Effector memory CD8-positive, alpha-beta T cell (primary cell): ENCODE measurements at places on chromosomes 12 and 14.
A peak's percentile ranks its signal among the peaks of the same experiment; 100 is the strongest.

DNA sequence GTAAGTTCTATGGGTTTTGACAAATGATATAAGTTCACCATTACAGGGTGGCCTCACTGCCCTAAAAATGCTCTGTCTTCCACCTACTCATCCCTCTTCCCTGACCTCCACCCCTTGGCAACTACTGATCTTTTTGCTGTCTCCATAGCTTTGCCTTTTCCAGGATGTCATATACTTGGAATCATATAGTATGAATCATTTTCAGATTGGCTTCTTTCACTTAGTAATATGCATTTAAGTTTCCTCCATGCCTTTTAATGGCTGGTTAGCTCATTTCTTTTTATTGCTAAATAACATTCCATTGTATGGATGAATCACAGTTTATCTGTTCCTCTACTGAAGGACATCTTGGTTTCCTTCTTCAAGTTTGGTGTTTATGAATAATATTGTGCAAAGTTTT lies 14.0 kb upstream of the PEX5 start:
- no peak for DNase-seq

DNA sequence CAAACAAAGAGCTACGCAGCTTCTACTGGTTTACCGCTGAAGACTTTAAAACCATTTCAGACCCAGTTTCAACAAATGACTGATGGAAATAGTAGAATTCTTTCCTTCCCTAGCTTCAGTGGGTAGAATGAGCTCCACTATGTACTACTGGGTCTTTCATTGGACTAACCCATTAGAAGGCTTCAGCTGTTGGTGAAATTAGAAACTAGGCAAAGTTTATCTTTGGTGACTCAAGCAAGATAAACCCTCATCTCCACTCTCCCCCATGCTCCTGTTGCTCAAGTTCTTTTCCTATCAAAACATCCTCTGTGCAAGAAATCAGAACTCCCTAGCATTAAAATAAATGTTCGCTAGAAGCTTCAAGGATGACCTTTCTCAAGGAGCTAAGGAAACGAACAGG lies 159.2 kb downstream of the PAWR start:
- DNase-seq, result no peak

- DNase-seq, result no peak
These were observed 28.2 kb downstream of the G2E3 start for GRCh38 chr14:30587141-30587540.

DNA sequence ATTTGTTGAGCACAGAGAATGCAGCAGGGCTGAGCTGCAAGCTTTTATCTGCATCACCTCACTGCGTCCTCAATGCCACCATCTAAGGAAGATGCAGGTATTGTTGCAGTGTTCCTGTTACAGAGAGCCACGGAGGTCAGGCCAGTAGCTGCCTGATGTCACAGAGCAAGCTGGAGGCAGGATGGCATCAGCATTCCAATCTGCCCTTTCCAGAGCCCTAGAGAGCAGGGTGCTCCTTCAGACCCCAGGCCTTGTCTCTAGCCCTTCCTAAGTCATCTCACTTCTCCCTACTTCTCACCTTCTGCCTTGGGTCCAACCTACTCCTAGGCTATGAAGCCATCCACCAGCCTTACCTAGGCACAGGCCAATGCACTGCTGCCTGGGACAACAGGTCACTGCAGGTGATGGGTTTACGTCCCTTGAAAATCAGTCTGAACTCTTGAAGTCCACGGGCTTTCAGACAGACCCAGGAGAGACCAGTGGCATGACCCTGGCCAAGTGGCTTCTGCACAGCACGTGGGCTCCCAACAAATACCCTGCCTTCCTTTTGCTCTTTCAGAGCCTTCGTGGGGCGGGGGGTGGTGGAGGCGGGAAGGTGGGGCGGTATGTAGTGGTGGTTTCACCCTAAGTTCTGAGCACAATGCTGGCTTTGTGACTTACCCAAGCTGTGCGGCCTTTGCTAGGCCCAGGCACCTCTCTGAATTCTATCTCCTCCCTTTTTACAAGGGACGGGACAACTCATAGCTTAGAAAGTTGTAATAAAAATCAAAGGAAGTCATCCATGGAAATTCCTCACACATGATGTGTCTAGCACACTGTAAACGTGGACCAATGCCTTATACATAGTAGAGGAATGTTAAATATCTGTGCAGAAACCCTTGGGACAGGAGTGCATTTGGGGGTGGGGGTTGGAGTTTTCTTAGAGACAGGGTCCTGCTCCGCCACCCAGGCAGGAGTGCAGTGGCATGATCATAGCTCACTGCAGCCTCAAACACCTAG lies 136.0 kb downstream of the KSR2 start:
- no peak for DNase-seq

DNA sequence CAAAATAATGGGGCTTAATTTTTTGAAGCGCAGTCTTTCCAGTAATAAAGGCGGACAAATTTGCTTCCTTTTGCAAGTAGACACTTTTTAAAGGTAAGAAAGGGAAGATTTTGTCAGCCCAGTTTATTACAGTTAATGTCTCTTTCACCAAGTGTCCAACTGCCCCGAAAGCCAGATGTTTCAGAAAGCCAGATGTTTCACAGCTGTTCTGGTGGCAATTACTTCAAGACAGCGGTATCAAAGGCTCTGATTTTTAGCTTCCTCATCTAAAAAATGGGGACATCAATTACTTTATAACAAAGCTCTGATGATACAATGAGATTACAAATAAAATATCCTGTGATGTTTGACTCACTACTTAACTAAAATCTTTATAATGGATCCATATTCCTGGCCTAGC lies 1.0 kb downstream of the WBP11 start:
- no peak for DNase-seq

DNA sequence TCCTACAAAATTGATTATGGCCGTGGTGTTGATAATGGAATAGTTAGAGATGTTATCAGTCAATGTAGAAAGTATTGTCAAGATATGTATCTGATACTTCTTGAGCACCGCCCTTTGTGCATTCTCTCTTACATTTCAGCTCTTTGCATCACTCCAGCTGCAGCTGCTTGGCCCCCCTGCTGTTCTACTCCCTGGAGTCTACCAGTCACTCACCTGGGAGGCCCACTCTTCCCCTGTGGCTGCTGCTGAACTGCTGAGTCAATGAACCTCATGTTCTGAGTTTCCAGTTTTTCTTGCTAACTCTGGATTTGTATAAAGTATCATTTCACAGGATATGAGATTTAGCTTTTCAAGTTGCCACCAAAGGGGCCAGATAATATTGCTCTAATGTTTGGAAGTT lies 312.8 kb upstream of the SLC16A7 start:
- no peak for DNase-seq

GRCh38 chr12:5473076-5473782 lies 41.3 kb downstream of the NTF3 start:
- no peak for DNase-seq

- DNase-seq, result no peak
These were observed 53.5 kb downstream of the NTF3 start for GRCh38 chr12:5485454-5485853.

GRCh38 chr12:41073633-41074472 lies 114.3 kb upstream of the PDZRN4 start:
- DNase-seq, result no peak

GRCh38 chr12:3746758-3747157 lies 6.2 kb downstream of the CRACR2A start:
- no peak for DNase-seq

- DNase-seq, result no peak
These were observed 179.2 kb downstream of the KICS2 start for GRCh38 chr12:64042911-64043310.

DNA sequence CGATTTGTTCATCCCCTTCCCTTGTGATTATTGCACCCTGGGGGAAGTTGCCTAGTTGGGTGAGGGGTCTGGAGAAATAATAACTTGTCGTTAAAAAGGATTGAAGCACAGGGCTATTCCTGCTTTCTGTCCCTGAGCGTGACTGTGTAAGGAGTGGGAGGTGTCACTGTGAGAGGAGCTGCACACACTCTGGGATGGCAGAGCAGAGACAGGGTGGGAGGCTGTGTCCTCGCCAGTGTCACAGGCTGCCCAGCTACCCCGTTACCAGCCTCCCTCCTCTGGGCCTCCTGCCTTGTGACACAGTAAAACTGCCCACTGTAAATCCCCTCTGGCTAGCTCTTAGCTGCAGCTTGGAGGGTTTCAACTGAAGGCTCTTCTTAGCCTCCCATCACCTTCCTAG lies 460.6 kb downstream of the AACS start:
- DNase-seq, result no peak

- no peak for DNase-seq
These were observed 145.9 kb upstream of the HIF1A start for GRCh38 chr14:61549425-61549824.

- DNase-seq, result no peak
These were observed 617.0 kb downstream of the VRK1 start for GRCh38 chr14:97413966-97414717.

- DNase-seq, result no peak
These were observed 20.5 kb downstream of the RILPL1 start for GRCh38 chr12:123512838-123513665.

DNA sequence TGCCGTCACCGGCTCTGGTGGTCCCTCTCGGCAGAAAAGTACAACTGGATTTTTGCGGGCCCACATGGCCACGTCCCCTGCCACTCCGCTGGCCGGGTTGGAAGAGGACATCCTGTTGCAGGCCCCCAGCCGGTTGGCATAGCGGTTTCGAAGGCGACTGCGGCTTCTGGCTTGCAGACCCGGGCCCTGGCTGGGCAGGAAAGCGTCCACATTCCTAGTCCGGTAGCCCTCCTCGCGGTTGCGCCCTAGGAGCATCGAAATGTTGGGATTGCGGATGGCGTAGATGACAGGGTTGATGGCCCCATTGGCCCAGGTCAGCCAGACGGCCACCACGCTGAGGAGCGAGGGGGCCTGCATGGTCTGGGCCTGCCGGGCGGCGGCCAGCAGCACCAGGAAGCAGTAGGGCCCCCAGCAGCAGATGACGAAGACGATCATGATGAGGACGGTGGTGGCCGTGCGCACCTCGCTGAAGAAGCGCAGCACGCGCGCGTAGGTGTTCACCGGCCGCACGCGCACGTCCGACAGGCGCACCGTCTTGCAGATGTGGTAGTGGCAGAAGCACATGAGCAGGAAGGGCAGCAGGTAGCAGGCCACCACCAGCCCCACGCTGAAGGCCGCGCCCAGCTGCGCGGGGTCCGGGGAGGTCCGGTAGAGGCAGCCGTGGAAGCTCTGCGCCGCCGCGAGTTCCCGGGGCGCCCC lies 1.2 kb downstream of the GPR135 start:
- no peak for DNase-seq

DNA sequence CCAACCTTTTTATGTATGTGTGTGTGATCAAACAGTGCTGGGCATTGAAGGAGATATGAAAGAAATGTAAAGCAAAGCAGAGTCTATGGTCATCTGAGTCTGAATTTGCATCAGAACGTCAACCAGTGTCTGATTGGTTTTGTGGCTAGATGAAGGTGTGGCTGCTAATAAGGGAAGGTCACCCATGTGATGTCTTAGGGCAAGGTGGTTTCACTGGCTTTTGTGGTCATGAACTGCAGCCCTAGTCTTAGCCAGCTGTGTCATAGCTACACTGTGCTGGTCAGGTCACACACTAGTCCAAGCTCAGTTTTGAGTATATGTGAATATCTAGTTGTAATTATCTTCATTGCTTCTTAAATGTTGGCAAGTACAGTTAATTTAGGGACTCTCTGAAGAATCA lies 105.8 kb downstream of the TGFB3 start:
- DNase-seq, result no peak

GRCh38 chr12:38956337-38956736 lies 50.9 kb upstream of the CPNE8 start:
- DNase-seq, result no peak

DNA sequence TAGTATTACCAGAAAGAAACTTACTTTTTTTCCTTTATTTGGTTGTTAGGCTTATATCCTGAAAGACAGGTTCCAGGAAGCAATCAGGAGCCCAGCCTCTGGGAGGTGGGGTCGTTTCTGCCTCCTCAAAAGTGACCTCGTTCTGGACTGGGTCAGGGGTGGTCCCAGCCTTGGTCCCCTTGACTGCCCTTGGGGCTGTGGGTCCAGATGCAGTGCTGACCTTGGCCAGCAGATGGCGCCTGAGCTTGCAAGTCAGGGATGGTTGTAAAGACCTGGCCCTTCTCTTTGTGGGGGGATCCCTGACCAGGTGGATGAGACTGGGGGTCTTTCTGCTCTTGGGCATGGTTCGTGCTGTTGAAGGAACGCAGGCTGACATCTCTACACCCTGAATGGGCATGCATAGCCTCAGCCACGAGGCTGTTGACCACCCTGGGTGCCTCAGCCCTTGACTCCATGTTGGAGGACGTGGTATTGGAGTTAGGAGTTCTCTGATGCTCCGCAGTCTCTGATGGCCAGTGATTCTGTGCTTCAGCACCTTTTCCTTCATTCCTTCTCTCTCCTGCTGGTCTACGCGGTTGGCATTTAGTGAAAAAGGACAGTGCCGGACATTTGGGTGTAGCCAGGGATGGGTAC lies 62.4 kb downstream of the ADCK1 start:
- DNase-seq, result peak; percentile 69

DNA sequence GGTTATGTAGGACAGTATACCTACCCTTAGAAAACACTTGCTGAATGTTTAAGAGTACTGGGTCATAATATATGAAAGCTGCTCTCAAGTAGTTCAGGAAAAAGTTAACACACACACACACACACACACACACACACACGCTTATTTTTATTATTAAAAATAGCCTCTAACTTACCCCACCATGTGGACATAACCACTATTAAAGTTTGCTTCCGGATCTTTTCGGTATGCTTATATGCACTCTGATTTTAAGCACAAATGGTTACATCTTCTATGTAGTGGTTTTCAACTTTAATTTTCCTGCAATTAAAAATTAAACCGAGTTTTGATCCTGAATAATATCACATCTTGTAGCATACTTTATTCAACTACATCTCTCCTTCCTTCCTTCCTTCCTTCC lies 84.9 kb upstream of the TRAF3 start:
- DNase-seq, result no peak

GRCh38 chr14:90475298-90475697 lies 78.5 kb downstream of the CALM1 start:
- no peak for DNase-seq

DNA sequence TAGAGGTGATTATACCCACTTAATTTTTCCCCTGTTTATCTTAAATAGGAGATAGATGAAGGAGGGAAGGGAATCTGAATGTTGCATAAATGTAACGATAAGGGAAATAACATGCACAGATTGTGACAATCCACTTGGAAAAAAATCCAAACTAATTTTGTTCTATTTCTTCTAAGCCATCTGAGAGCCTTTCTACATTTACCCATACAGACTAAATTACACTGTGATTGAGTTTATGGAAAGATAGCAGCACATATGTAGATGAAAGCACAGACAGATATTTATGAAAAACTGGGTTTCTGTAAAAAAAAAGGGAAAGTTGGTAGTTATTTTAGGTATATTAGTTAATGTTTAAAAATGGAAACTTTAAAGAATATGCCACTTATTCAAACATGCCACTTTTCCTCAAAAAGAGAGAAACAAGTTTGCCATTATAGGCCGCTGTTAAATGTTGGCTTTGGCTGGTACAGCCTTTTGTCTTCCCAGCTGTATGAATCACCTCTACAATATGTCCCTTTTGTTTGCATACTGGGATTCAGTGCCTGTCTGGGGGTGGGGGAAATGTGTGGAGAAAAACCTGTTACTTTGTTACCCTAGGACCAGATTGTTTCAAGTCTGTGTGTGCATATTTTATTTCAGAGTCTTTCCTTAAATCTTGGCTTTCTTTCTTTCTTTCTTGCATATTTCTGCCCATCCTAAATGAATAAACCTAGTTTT lies 470.2 kb upstream of the LMO3 start:
- DNase-seq, result no peak
